Stimulated activated CD8-positive, alpha-beta memory T cell treated with anti-CD3 and anti-CD28 coated beads, Interleukin-7, amount 100 ng/mL, for 1 hour (primary cell): ENCODE measurements at places on chromosomes 2 and 18.

GRCh38 chr18:62452280-62452831, 70.5 kb upstream of the ZCCHC2 start:
- DNase-seq = no peak

DNA sequence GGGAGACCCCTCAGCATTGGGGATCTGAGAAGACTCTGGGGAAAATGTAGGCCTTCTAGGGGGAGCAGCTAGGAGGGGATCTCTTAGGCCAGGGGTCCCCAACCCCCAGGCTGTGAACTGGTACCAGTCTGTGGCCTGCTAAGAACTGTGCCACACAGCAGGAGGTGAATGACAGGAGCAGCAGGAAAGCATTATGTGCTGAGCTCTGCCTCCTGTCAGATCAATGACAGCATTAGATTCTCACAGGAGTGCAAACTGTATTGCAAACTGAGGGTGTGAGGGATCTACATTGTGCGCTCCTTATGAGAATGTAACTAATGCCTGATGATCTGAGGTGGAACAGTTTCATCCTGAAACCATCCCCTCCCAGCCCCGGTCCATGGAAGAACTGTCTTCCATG, 127.3 kb downstream of the SCG2 start:
- no peak for DNase-seq

- DNase-seq = no peak
Measured at GRCh38 chr18:77178559-77178958, 46.0 kb upstream of the MBP start.

GRCh38 chr2:151852260-151853069, 24.2 kb upstream of the ARL5A start:
- no peak for DNase-seq

DNA sequence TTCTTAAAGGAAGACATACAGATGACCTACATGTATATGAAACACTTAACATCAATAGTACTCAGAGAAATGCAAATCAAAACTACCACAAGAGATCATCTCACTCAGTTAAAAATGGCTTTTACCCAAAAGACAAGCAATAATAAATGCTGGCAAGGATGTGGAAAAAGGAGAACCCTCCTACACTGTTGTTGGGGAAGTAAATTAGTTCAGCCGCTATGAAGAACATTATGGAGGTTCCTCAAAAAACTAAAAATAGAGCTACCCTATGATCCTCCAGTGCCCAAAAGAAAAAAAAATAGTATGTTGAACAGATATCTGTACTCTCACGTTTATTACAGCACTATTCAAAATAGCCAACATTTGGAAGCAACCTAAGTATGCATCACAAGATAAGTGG, 1579.4 kb upstream of the TMEFF2 start:
- DNase-seq = no peak

DNA sequence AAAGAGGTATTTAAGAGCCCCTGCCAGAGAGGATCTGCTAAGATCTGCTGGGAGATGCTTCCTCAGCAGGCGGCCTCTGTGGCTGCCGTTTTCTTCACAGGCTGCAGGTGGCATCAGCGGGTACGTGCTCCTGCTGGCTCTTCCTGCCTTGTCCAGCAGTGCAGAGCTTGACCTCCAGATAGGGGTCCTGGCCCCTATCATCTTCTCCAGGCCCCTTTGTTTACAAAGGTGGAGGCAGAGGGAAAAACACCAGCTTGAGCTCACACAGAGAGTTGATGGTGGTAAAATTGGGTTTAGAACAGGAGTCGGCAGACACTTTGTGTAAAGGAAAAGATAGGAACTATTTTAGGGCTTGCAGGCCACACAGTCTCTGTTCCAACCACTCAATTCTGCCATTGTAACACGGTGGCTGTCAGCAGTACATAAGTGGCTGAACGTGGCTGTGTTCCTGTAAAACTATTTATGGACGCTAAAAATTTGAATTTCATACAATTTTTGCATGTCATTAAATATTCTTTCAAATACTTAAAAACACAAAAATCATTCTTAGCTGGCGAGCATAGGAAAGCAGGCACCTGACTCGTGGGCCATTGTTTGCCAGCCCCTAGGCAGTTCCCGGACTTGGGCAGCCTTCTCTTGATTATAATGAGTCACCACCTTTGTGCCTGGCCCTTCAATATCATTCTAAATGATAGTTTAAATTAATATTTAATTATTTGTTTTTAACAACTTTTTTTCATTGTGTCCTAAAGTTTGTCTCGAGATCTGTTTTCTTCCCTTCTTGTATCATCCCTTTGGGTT, 98.2 kb upstream of the B3GNT7 start:
- DNase-seq = no peak

- no peak for DNase-seq
Measured at GRCh38 chr2:148255929-148256328, 235.0 kb downstream of the MBD5 start.

DNA sequence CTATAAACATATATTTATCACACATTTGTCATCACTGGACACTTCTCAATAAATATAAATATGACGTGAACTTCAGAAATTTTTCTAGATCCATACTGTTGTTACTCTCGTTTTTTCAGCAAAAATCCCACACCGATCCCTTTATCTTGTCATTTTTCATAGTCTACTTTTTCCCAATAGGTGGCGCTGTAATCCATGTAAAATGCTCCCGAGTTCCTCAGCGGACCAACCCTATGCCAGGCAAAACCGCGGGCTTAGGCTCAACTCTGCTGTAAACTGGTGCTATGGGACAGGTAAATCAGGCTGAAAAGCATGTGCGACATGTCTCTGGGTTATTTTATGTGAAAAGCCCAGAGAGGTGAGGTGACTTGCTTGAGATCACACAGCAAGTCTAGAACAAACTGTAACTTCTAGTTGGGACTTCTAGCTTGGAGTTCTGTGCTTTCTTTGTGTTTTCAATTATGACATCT, 104.0 kb downstream of the COBLL1 start:
- DNase-seq = no peak

- DNase-seq = no peak
Measured at GRCh38 chr2:176555781-176556180, 286.5 kb downstream of the MTX2 start.

DNA sequence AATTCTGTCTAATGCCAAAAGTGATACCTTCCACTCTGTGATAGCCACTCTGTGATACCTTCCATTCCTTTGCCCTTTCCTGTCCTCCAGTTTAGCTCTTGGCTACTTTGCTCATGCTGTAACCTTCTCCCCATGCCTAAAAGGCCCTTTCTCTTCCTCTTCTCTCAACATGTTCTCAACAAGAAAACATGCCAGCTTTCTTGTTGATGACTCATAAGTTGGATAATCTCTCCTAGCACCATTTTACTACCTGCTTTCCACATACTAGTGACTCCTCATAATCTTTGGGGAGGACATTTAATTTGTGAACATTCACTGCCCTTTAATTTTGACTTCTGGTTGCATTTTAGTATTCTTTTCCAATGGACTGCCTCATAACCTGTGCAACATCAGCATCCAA, 55.9 kb upstream of the NT5C1B start:
- DNase-seq = no peak

- DNase-seq = no peak
Measured at GRCh38 chr2:14524041-14524802, 108.3 kb upstream of the LRATD1 start.

DNA sequence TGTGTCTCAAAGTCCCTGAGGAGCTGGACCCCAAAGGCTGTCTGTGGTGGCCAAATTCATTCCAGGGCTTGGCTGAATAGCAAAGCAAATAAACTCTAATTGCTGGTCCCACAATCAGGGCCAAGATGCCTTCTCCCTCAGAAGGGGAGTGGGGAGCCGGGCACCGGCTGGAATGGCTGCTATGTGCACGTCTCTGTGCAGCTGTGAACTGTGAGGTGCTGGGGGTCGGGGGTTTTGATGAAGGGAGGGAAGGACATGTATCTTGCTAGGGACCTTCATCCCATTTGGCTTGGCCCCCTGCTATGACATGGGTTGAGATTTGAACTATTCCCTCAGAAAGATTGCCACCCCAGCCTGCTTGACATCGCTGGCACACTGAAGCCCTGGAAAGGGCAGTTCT, 60.4 kb downstream of the CIB4 start:
- no peak for DNase-seq

DNA sequence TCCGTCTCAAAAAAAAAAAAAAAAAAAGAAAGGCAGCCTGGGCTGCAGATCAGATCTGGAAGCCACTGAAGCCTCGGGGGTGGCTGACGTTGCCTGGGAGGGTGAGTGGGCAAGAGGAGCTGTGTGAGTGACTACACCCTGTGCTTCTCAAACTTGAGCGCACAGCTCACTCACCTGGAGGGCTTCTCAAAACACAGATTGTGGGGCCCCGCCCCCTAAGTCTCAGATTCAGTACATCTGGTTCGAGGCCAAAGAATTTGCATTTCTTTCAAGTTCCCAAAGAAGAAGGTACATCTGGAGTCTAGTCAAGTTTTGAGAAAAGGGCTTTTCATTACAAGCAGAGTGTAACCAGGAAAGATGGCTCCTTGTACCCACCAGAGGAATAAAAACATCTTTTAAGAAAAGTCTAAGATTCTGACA, 97.7 kb upstream of the CAB39 start:
- DNase-seq = no peak

DNA sequence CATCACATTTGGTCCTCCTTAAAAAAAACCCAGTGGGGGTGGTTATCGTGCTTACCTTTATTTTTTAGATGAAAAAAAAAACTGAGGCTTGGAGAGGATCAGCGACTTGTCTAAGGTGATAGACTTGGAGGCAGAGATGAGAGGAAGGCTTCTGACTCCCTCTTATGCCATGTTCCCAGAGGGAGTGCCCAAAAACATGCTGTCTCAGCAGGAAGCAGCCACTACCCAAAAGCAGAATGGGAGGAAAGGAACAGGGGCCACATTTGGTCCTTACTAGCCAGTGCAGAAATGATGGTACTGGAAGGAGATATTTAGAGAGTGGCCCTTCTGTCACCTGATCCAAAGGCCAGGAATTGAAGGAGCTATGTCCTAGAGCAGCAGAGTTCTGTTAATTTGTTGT, 118.4 kb downstream of the B3GNT2 start:
- no peak for DNase-seq

GRCh38 chr2:169080250-169081069, 11.1 kb downstream of the DHRS9 start:
- no peak for DNase-seq

- no peak for DNase-seq
Measured at GRCh38 chr2:3631161-3631850, 26.7 kb upstream of the ALLC start.

- no peak for DNase-seq
Measured at GRCh38 chr2:40030456-40030975, 251.5 kb upstream of the THUMPD2 start.

DNA sequence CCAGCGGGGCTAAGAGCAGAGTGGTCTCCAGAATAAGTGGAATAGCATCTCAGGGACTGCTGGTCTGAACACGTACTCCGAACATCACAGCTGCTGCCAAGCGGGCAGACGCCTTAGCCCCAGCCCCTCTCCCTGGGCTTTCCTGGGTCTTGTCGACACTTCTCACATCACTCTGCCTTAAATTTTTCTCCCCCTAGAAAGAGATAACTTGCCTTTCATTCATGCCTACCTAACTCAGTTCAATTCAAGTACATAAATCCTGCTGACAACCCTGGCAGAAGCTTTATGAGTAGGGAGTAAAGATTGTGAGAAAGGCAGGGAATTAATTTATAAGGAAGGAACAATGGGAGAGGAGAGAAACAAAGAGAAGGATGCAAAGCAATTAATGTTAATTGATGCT, 202.9 kb upstream of the TNP1 start:
- DNase-seq = no peak

GRCh38 chr2:165743442-165743841, 50.6 kb downstream of the GALNT3 start:
- DNase-seq = no peak

GRCh38 chr2:152825834-152826233, 107.4 kb downstream of the ARL6IP6 start:
- no peak for DNase-seq

DNA sequence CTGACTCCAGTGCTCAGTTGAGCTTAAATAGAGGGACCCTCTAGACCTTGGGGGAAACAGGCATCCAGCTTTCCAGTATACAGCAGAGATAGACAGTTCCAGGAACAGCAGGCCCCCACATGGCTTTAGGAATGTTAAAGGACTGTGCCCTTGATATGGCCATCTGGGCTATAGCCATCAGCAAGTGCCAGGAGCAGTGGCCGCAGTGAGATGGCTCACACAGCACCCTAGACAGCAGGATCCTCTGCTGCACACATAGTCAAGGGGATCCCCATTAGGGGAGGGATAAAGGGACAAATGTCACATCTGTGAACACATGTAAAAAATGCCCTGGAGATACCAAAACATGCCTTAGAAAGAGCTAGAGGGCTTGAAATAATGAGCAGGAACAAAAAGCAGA, 213.4 kb downstream of the PTH2R start:
- DNase-seq = no peak

- DNase-seq = no peak
Measured at GRCh38 chr2:158766524-158766923, 28.6 kb upstream of the DAPL1 start.

- no peak for DNase-seq
Measured at GRCh38 chr2:105487142-105488069, 88.6 kb upstream of the FHL2 start.

DNA sequence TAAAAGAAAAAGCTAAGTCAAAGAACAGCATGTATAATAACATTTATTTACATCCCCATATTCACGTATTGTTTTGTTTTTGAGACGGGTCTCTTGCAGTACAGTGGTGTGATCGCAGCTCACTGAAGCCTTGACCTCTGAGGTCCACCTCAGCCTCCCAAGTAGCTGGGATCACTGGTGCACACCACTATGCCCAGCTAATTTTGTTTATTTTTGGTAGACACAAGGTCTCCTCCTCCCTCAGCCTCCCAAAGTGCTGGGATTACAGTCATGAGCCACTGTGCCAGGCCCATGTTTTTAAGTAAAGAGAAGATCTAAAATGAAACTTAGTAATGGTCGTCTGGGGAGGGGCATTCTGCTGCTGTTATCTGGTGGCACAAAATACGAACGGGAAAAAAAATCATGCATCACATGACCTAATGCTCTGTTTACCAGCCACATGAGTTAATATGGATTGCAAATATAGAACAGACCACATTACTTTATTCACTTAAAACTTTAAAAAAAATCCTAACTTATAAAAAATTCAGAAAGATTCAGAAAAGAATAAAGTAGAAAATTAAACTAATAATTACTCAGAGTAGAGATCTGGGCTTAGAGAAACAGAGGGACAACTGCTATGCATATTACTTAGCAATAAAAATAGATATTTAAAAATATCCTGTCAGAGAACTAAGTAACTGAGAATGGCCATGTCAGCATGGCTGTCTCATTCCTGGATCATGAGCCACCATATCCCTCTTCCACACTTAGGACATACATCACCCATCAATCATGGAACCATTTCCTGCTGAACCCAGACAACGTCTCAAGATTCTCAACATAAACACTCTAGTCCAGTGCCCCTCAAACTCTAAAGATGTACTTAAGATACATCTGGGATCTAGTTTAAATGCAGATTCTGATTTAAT, 7.3 kb downstream of the MMADHC start:
- DNase-seq = no peak

- DNase-seq = no peak
Measured at GRCh38 chr2:20917287-20917660, 94.4 kb upstream of the LDAH start.
